Lower lobe of right lung (tissue), 2 donors: ENCODE measurements at places on chromosomes 12 and 14.

DNA sequence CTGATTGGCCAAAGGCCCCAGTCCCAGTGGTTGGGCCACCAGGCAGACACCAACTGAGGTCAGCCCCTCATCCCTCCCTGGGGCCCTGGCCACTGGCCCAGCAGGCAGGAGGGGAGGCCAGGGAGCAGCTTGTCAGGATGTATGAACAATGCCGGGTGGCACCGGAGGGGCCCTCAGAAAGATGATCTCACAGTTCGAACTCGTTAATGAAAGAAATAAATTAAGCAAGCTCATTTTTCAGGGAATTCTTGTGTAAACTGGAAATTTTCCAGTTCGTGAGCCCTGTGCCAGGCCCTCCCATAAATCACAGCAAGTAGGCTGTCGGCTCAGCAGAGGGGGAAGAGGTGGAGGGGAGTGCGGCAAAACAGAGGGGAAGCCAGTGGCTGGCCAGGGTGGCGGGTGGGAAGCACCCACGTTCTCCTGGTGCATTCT lies 177.0 kb upstream of the VASH1 start:
- no peak for DNase-seq

DNA sequence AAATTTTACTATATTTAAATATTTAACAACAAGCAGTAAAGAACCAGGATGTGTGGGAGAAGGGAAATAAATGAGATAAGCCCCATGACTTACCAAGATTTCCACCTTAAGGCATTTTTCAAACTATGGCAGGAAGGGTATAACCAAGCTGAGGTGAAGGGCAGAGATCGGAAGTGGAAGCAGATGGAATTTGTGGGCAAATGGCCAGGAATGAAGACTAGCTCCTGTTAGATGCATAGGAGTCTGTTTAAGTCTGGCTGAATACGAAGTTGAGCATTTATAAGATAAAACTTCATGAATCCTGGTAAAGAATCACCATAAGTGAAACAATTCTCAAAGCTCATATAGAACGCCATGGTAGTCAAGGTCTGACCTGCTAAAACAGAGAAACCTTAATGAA lies 163.5 kb downstream of the DIO2 start:
- no peak for DNase-seq

DNA sequence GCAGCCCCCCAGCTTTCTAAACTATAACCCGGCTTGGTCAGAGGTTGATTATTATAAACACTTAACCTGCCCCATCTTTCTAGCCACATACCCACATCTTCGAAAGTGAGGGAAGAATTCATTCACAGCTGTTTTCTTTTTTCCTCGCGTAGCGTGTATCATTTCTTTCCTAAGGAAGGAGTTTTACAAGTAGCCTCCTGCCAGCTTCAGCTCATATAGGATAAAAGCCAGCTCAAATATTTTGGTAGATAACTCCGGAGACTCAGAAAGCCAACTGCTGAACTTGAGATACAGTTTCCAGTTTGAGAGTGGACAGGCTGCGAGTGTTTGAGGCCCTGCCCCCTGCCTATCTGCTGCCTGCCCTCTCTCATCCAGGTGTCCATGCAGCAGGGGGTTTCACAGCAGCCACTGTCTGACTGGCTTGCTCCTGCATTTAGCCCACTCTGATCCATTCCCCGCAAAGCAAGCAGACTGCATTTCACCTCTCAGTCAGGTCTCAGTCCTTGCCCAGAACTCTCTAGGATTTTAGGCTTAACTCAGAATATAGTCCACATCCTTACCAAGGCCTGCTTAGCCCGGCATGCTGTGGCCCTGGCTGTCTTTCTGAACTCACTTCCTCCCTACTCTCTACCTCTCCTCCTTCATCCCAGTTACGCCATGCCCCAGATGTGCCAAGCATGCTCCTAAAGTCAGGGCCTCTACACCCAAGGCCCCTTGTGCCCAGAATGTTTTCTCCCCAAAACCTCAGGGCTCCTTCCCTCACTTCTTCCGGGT lies 46.9 kb downstream of the EVL start:
- no peak for DNase-seq

DNA sequence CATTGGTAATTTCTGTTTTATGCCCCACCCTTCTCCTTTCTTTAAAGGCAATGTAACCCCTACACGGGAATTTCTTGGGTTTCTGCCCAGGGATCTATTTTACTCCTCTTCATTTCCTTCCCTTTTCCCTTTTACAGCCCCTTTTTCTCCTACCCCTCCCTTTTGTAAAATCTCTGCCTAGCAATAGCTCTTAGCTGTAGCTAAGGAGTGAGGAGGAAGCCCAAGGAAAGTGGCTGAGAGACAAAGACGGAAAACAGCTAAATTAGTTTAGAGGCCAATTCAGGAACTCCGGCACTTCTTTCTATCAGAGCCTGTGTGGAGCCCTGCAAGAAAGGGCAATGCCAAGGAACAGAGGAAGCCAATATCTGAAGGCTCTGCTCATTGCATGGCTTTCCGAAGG lies 40.3 kb downstream of the SOCS2 start:
- DNase-seq = no peak

GRCh38 chr12:67720351-67720856 lies 71.9 kb downstream of the DYRK2 start:
- DNase-seq = no peak

DNA sequence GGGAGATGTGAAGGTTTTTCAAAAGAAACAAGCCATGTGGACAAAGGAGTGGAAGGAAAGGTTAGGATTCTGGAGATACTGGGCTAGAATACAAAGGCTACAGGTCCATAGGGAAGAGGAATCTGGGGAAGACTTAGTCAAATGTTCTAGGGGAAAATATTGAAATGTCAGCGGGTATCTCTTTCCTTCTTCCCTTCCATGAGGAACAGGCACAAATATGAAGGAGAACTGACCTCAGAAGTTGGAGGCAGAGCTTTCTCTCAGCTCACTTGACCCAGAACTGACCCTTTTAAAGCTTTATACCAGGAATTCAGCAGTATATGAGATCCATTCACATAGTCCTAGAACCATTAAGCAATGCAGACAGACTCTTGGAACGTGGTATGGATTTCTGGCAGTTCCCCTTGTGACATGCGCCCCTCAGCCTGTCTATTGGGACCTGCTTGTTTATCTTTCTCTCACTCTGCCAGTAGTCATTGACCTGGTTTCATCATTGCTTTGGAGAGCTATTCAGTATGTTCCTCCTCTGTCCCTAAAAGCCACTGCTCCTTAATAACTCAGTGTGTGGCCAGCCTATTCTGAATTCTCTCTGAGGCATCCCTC lies 43.0 kb upstream of the GSG1 start:
- no peak for DNase-seq

DNA sequence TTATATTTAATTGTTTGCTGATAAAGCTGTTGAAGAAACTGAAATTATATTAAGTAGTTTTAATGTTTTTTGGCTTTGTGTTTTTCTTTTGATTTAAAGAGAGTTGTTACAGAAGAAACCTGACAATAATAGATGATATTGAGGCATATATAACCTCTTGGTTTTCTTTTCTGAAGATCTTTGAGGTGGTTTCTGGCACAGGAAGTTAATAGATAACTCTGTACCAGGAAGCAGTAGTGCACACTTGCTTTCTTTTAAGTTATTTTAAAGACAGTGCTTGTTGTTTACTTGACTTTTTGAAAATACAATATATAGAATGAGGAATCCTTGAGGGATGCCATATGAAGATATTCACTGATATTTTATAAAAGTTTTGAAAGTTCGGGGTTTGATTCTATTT lies 209.0 kb upstream of the FBXO33 start:
- DNase-seq = no peak

GRCh38 chr12:78183824-78184223 lies 353.1 kb downstream of the NAV3 start:
- DNase-seq = no peak

- DNase-seq = no peak
These were observed 142.0 kb downstream of the PLXNC1 start for GRCh38 chr12:94290353-94290752.

DNA sequence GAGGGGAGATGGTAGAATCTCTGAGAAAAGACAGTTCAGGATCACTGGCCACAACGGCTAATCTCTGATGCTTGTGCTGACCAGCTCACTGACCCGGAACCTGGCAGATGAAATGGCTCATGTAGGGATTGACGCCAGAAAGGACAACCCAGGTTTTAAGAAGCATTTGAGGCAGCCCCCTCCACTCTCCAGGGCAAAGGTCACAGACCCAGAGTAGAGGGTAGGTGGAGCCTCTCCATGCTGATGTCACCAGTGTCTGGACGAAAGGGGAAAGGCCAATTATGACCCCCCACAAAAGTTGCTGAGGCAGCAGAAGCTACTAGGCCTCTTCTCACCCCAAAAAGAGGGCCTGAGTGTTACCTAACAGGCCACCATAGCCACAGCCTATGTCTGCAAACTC lies 1.2 kb downstream of the METTL1 start:
- DNase-seq = no peak

GRCh38 chr12:34407813-34408212 lies 385.5 kb downstream of the ALG10 start:
- DNase-seq = no peak

DNA sequence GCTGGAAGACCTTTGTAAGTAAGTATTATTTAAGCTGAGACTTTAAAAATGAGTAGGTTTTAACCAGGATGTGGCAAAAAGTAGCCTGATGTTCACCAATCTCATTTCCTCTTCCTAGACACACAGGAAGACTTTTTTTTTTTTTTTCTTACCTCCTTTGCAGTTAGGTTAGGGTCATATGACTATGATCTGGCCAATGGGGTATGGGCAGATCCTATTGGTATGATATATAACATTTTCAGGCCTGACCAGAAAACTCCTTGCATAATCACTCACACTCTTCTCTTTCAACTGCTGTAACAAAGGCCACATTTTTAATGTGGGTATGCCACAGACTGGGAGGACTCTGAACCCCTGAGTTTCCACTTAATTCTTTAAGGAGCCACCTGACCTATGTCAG lies 2.7 kb upstream of the RPS6KA5 start:
- no peak for DNase-seq

- DNase-seq = no peak
These were observed 46.7 kb downstream of the PDE3A start for GRCh38 chr12:20415028-20415427.

DNA sequence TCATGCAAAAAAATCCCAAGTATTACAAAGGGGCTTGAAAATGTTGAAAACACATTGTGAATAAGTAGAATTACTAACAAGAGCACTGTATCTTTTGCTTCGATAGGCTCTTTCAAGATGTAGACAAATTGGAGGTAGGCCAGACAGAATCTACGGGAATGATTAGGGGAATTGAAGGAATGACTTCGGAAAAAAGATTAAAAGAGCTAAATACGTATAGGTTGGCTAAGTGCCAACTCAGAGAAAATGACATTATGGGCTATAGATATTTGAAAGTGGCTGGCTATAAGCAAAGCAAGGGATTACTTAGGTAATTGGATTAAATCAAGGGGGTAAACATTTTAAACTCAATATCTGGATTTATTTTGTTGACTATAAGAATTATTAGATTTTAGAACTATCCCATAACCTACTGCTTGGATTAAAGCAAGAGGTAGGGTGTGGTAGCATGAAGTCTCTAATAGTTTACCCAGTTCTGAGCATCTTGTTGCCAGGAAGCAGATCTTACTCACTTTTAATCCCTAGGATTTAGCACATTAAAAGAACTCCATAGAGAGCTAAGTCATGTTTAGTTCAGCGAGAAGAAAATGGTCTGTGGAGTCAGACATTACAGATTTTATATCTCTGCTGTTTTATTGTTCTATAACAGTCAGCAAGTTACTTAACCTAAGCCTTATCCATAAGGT lies 489.8 kb downstream of the DIO2 start:
- no peak for DNase-seq

GRCh38 chr12:57584690-57585089 lies 6.3 kb upstream of the PIP4K2C start:
- no peak for DNase-seq

DNA sequence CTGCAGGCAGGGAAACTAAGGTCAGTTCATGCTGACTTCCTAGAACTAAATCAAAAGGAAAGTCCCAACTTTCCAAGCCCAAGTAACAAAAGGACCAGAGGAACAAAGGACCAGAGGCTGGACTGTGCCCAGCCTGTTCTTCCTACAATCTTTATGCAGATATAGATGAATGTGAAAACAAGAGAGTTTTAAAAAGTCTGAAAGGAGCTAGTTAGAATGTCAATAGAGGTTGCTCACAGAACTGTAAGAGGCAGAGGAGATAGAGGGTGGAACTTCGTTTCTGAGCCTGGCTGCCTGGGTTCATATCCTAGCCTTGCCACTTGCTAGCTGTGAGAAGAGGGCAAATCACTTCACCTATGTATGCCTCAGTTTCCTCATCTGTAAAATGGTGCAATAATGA lies 30.0 kb upstream of the CCDC63 start:
- no peak for DNase-seq

DNA sequence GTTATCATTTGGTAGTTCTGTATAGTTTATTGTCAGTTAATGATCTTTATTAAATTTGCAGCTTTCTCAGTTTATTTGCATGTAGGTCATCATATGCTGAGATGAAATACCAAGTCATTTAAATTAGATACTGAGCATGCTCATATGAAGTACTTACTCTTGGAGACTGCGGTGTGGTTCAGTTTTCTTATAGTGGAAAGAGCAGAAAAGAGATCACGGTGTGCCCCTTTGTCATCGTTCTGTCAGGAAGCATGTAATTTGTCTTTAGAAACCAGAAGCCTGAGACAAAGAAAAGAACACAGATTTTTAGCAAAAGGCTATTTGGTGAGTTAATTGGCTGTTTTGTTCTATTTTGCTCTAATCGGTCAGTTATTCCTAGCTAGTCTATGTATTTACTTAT lies 75.6 kb downstream of the PLEKHA5 start:
- no peak for DNase-seq

DNA sequence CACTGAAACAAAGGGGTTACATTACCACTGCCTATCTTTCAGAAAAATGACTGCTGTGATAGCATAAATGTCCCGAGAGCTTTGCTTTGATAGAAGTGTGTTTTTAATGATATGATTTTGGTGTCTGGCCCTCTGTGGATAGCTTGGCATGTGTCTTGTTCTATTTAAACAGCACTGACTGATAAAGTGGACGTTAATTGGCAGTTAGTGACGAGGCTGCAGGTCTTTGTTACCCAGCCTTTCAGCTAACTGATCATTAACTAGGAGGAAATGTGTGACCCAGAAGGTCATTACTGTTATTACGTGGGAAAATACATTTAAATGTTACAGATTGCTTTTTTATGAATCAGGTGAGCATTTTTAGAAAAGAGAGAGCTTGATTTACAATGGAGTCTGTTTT lies 428.3 kb downstream of the DIO2 start:
- no peak for DNase-seq
